NCI-H2029 (cell line): ENCODE measurements at places on chromosomes 2 and 18.

GRCh38 chr2:18077704-18078103 lies 199.2 kb downstream of the KCNS3 start:
- no peak for DNase-seq

DNA sequence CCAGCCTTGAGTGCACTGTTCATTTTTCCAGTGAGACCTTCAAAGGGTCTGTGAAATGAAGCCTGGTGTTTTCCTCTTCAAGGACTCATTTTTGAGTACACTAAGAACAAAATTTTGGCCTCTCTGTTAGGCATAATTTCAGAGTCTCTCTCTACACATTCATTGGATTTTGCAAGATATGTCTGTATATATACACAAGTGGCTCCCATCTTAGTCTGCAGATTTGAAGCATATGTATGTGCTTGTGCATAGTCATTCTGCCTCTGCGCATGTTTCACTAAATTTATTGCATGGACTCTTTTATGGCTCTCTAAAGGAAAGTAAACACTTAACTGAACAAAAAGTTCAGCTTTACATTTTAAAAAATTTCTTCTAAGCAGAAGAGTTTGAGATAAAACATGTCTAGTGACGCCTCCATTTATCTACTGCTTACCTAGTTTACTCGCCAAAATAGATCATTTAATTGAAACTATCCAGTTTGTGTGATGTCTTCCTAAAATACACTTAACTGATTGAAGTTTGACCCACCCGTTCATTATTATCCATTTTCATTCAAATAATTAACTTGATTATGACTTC lies 145.9 kb downstream of the FMNL2 start:
- no peak for DNase-seq

DNA sequence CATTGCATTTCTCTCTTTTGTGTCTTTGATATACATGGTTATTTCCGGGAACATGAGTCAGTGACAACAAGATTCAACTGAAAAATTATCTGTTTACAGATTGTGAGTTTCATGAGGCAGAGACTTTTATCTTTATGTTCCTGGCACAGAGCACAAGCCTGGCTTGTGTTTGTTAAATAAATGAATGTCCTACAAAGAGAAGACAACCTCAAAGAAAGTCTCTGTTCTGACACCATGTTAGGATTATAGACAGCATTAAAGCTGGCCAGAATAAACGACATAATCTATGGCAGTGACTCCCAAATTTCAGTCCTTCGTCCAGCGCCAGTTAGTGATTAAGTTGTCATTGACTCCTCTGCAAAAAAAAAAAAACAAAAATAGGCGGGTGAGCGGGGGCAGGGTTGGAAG lies 97.4 kb upstream of the DNAJC10 start:
- no peak for DNase-seq

DNA sequence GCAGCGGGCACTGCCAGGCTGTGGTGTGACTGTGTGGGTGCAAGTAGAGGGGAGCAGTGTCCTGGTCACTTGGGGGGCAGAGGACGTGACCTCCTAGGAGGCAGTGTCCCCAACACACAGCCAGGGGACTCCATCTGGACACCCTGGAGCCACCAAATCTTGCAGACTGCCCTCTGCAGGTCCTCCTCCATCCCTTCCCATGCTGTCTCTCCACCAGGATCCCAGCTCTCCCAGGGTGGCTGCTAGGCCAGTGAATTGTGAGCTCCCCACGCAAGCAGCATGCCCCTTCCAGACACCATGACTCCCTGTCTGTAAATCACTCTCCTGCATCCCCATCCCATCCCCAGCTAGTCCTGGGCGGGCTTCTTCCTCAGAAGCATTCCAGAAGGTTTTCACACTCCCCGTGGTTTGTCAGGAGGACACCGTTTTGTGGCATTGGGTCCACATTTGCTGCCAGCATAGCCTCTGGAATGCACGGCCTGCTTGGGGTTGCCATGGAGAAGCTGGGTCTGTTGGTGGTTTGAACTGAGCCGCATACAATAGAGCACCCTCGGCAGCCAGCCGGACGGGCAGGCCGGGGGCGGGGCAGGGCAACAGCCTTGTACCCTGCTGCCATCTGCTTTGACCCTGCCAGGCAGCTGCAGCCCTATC lies 210.7 kb downstream of the KLHL29 start:
- DNase-seq, result peak; percentile 50

- no peak for DNase-seq
Measured at GRCh38 chr2:119136093-119136492, 22.5 kb downstream of the C1QL2 start.

GRCh38 chr2:2764739-2765138 lies 433.7 kb upstream of the MYT1L start:
- no peak for DNase-seq
